ENCODE measurements at places on chromosomes 12 and 14. TPM values are rescaled to one million over a fixed set of nuclear protein-coding genes. Genes with fewer than 3 reads are reported as not detected.

SPSB2 gene
- 17.2 TPM for total RNA-seq

PPP1R12A gene
- total RNA-seq: 66.0 TPM

ATP6V1D gene
- total RNA-seq: 82.9 TPM

CLEC1B gene
- total RNA-seq: not detected

C12orf50 gene
- total RNA-seq: not detected

SLC41A2 gene
- 19.7 TPM for total RNA-seq

ABCD2 gene
- not detected for total RNA-seq

ZNF385A gene
- 4.3 TPM for total RNA-seq

GALNT6 gene
- total RNA-seq: 32.4 TPM

GLS2 gene
- total RNA-seq: 2.9 TPM

Data from epithelial cell of proximal tubule (primary cell).